ENCODE measurements at places on chromosomes 4 and X.

GRCh38 chr4:2649604-2650114 lies 106.5 kb downstream of the TNIP2 start:
- peak; percentile 5 for DNase-seq

DNA sequence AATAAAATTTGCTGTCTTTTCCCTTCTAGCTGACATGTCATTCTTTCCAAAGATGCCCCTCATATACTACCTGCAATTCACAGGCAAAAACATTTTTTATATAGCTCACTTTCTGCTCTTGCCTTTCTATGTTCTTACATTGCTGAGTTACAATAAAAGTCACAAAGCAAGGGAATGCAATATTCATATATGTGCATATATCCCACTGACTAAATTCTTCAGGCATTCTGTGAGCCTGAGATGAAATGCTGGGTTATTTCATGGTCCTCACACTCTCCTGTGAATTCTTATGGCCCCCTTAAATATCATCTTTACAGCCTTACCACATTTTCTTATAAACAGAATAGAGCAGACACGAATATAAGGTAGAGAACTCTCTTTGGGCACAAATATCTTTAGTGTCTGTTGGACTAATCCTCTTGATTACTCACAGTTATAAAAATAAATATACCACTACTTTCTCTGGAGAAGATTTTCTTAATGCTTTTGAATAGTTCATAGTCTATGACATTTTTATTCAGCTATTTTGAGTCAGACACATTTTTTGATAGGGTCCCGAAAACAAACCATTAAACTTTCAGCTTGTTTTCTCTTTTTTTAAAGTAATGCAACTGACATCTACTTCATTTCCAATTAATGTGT lies 84.1 kb upstream of the H2AZ1 start:
- no peak for DNase-seq

GRCh38 chr4:150078579-150079080 lies 385 bp downstream of the DCLK2 start:
- DNase-seq = peak; percentile 62

GRCh38 chrX:38890963-38891362 lies 89.7 kb downstream of the MID1IP1 start:
- no peak for DNase-seq

DNA sequence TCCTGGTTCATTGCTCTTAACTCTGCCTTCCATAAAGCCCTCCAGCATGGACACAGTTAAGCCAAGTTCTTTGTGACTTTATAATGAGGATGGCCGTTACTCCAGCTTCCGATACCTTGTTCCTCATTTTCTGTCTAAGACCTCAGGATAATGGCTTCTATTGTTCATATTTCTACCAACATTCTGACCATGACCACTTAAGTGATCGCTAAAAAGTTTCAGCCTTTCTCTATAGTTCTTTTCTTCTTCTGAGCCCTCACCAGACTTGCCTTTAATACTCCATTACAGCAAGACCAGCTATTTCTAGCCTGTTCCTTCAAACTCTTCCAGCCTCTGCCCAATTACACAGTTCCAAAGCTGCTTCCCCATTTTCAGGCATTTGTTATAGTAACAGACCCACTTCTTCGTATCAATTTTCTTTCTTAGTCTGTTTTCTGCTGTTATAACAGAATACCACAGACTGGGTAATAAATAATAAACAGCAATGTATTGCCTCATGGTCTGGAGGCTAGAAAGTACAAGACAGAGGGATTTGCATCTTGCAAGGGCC lies 12.3 kb downstream of the RNF175 start:
- DNase-seq = no peak

DNA sequence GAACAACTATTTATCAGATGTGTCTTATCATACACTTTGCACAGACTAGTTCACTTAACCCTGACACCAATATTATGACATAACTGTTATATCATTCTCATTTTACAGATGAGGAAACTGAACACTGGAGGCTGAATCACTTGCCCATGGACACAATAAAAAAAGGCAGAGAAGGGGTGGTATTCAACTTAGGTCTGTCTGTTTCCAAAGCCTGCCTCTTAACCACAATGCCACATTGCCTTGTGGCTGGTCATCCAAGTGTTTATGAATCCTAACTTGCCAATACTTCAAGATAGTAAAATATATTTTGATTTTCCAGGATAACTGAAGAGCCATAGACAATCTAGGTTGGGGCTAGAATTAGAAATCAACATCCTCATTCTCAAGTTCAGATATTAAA lies 327.8 kb downstream of the NR3C2 start:
- no peak for DNase-seq

GRCh38 chrX:68234171-68234910 lies 199.0 kb downstream of the OPHN1 start:
- no peak for DNase-seq

Measured in testis (tissue), 5 donors.